ENCODE measurements at places on chromosomes 7 and 10.

GRCh38 chr7:132337450-132338080, 238.7 kb downstream of the PLXNA4 start:
- DNase-seq, result no peak

DNA sequence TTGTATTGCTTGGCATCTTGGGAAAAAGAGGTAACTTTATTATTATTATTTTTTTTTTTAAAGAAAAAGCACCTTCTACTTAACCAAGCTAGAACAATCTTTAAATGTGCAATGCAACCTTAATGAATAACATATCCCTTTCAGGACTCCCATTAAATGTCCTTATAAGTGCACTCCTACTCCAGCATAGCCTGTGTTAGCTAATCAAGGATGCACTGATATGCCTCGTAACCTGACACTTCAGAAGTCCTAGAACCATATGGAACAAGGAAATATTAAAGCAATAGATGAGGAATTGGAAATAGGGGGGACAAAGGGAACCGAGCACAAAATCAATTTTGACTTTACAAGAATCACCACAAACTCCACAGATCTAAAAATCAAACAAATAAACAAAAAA, 522.4 kb downstream of the PARD3 start:
- DNase-seq, result no peak

- no peak for DNase-seq
These were observed 7.9 kb downstream of the DLX6 start for GRCh38 chr7:97013134-97013844.

GRCh38 chr7:82677493-82677892, 233.9 kb upstream of the CACNA2D1 start:
- peak; percentile 9 for DNase-seq

- DNase-seq, result no peak
These were observed 492.2 kb downstream of the CCSER2 start for GRCh38 chr10:84820596-84820995.

- DNase-seq, result no peak
These were observed 155.5 kb downstream of the ZNF248 start for GRCh38 chr10:37701781-37702493.

- DNase-seq, result no peak
These were observed 4.9 kb upstream of the MEST start for GRCh38 chr7:130486954-130487436.

- no peak for DNase-seq
These were observed 32.2 kb downstream of the DNAJB12 start for GRCh38 chr10:72322280-72323058.

DNA sequence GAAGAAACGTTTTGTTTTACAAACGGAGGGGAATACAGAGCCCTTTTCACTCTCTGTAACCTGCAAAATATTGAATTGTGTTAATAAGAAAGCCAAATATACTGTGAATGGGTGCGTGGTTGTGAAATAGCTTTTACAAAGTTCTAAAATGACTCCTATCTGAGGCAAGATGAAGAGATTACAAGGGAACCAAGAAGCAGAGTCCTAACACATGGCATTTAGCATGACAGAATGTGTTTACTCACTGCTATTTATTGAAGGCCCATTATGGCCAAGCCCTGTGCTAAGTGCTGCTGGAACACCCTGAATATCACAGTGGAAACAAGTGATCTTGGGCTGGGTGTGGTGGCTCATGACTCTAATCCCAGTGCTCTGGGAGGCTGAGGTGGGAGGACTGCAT, 12.9 kb downstream of the JCAD start:
- no peak for DNase-seq

- no peak for DNase-seq
These were observed 189.8 kb downstream of the JCAD start for GRCh38 chr10:29869593-29869992.

DNA sequence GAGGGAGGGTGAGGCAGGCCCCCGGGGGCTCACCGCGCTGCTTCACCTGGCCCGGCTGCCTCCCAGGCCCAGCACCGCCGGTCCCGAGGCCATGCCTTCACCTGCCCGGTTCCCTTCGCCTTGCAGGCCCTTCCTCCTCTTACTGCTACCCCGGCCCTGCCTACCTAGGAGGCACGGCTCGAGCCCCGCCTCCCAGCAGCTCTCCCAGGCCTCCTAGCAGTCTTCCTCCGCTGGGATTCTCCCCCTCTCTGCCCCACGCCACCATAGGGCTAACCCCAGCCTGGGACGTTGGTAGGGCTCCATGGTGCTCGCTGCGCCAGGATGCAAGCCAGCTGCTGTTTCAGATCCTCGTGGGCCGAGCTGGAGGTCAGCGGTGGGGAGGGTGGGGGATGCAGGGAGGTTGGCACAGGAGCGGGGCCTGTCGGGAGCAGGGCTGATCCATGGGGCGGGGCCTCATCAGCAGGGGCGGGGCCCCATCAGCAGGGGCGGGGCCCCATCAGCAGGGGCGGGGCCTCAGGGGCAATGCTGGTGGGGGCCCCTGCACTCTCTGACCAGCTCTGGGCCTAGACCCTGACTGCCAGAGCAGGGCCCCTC, 63.3 kb downstream of the RASGEF1A start:
- peak; percentile 13 for DNase-seq

- DNase-seq, result no peak
These were observed 97.6 kb upstream of the ZMIZ1 start for GRCh38 chr10:78971094-78971682.

DNA sequence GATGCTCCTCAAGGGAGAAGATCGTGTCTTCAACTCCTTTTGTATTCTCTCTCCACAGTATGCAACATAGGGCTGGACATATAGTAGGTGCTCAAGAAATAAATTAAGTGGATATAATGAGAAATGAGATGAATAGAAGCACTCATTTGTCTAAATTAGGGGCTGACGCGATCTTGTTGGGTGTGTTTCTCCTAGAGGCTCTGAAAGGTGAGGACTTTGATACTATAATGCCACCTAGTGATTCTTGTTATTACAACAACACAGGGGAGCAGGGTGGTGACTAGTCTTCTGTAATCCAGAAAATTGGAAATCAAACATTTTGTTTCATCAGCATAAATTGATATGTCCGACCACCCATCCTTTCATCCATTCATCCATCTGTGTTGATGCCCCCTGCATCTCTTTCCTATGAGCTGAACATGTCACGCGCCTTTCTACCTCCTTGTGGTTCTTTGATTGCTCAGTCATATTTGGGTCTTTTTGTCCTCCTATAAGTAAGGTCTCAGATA, 3.5 kb upstream of the CFAP58 start:
- no peak for DNase-seq

GRCh38 chr10:131948501-131948900, 33.2 kb downstream of the BNIP3 start:
- no peak for DNase-seq

GRCh38 chr10:119095640-119096039, 8.3 kb upstream of the DENND10 start:
- DNase-seq, result no peak

DNA sequence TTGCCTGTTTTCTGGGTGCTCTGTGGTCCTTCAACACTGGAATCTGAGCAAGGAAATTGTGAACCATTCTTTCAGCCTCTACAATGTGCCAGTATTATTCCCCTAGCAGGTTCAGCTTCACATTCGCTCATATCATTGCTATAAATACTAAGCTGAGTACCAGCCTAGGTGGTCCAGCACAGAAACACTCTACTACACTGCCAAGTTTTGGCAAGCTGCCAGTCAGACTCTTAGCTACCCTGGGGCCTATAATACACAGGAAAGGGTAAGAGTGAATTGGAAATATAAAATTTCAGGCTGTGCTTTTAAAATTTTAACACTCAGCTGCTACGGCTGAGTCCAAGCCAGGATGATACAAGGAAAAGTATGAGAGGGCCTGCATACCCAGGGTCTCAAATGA, 49.9 kb upstream of the PPP1R3A start:
- DNase-seq, result no peak

- DNase-seq, result no peak
These were observed 263.9 kb upstream of the FZD1 start for GRCh38 chr7:90999989-91000979.

Data from central memory CD8-positive, alpha-beta T cell (primary cell).